ENCODE measurements at places on chromosomes 2 and 18. TPM values are rescaled to one million over a fixed set of nuclear protein-coding genes. Genes with fewer than 3 reads are reported as not detected.

GRCh38 chr2:127913808-127914457 lies 28.2 kb upstream of the AMMECR1L start:
- no peaks in the 10 kb centered on the region for H3K36me3 ChIP-seq
- H3K4me3 ChIP-seq, result no peak overlapping the region
- DNase-seq, result no peak
- no peaks in the 10 kb centered on the region for H3K27me3 ChIP-seq

ITGA4 gene
- 12.5 TPM for total RNA-seq

DNA sequence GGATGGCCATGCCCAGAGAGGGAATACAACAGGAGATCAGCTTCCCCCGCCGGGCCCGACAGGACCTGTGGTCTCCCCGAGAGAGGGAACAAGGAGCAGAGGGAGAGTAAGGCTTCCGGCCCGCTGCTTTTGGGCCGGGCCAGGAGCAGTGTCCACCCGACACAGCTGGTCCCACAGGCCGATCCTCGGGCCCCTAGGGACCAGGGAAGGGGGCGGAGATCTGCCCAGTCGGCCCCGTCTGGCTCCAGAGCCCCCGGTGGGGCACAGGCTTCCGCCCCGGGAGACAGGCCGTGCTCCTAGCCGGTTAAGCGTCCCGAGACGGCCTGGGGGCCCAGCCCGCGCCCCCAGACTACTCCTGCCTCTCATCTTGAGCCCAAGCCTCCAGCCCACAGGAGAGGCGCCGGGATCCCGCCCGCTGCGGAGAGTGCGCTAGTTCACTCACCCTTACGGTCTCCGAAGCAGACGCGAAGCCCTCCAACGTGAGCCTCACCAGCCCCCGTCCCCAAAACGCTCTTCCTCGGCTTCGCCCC lies at the start of gene MCFD2:
Gene MCFD2 (minus strand): TSS at position 526 of the 530 bp plus-strand sequence. CDS start 6,635 bp downstream, outside the sequence.
- H3K27me3 ChIP-seq, result no peaks in the 10 kb centered on the region
- H3K27ac ChIP-seq, result peak within 1 kb of the TSS; percentile 99
- no peaks in the 10 kb centered on the region for H3K36me3 ChIP-seq
- peak within 1 kb of the TSS; percentile 100 for H3K4me3 ChIP-seq

MOGAT1 gene
- total RNA-seq, result 0.98 TPM

DNA sequence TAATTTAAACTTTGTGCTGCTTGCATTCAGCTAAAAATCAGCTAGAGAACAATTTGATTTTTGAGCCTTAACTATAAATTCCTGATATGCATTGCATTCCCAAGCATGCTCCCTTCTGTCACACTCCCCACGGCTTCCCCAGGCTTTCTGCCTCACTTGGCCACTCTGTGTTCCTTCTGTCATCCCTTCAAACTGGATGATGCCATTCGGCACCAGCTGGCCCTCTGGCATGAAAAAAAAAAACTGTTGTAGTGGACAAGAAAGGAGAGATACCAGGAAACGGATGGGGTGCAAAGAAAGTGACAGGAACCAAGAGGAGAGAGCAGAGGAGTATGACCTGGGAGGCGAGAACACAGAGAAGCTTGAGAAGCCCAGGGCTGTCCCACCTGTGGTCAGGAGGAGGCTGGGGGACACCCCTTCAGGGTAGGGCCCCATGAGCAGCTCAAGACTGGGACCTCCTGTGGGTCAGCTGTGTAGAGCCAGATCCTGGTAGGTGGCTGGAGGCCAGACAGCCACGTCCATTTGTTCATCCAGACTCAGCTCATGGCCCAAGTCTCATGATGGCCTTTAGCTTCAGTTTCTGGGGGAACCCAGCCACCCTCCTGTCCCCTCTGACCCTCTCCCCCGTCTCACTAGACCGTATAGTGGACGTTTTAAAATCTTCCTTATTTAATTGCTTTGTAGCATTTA lies 211.8 kb downstream of the GBX2 start:
- no peak overlapping the region for H3K27ac ChIP-seq
- no peaks in the 10 kb centered on the region for H3K36me3 ChIP-seq
- DNase-seq, result no peak

DNA sequence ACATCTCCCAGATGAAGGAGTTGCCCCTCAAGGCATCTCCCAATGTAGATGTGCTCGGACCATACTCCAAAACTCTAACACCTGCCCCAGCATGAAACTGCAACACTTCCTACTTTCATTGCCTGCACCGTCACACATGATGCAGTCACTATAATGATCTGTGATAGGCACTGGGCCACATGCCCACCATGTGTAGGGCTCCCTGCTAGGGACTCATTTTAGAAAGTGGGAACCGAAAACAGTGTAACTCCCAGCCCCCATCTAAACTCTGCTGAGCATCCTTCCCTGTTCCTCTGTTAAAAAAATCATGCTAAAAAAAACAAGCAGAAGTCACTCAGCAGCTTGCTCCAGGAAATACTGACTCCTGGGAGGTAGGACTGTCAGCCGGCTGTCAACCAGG lies 496.1 kb upstream of the RAB6C start:
- no peaks in the 10 kb centered on the region for H3K4me1 ChIP-seq
- H3K27me3 ChIP-seq, result no peaks in the 10 kb centered on the region
- H3K36me3 ChIP-seq, result no peaks in the 10 kb centered on the region
- H3K27ac ChIP-seq, result no peak overlapping the region
- DNase-seq, result no peak

DNA sequence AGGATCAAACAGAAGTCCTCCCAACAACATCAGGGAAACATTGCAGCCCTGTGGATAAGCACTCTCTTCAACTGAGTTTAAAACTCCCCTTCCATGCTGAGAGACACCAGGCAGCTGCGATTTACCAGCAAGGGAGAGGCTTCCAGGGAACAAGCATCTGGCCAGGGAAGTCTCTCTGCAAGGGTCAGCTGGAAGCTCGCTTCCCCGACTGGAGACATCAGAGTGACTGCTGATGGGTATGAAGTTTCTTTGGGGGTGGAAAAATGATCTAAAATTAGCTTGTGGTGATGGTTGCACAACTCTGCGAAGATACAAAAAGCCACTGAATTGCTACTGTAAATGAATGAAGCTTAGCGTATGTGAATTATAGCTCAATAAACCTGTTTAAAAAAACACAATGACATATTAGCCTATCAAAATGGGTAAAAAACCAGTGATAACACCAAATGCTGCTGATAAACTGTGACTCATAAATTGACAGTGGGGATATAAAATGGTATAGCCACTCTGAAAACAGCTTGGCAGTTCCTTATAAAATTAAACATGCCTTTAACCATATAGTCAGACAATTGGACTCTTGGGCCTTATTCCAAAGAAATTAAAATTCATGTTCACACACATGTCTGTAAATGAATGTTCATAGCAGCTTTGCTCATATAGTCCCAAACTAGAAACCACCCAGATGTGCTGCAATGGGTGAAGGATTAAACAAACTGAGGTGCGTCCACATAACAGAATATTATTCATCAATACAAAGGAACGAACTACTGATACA lies 1082.0 kb downstream of the SOCS6 start:
- H3K36me3 ChIP-seq, result no peaks in the 10 kb centered on the region
- peaks cover 5% of the 10 kb centered on the region for H3K4me1 ChIP-seq
- no peak overlapping the region for H3K27ac ChIP-seq
- H3K27me3 ChIP-seq, result no peaks in the 10 kb centered on the region

ELOA2 gene
- total RNA-seq, result not detected

DNA sequence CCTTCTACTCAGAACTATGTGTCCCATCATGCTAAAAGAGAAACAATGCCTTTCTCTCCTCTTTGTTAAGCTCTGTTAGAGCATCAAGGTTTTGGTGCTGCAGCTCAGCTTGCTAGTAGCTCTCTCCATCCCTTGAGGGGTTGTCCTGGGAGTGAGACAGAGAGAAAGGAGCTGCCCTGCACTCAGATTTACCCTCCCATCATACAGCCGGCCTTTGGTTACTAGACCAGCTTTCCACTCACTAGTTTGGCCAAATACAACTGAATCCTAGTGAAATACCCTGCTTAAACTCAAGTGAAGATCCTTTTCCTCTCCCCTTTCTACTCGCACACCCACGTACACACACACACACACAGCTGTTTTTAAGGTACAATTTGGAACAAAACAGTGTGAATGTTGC lies 2.3 kb upstream of the CHN1 start:
- H3K4me3 ChIP-seq, result no peak overlapping the region
- H3K27me3 ChIP-seq, result peaks cover 17% of the 10 kb centered on the region
- no peaks in the 10 kb centered on the region for H3K4me1 ChIP-seq

TSGA10 gene
- total RNA-seq, result 17.1 TPM

CHAC2 gene
- 1.2 TPM for total RNA-seq

FOSL2 gene
- total RNA-seq, result 106 TPM

DNA sequence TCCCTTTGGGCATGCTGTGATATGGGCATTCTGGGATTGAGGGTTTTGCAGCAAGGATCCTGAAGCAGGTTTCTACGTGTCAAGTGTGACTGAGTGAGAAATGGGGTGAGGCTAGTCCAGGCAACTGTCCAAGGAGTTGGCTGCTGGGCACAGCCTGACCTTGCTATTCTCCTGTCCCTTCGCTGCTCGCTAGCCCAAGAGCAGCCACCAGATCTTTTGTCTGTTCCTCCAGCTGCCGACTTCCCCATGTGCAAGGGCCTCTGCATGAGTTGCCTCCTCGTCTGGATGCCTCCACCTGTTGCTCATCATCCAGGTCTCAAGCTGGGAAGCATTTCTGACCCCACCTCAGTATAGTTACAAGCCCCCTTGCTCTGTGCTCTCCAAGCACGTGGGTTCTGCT lies 71.1 kb downstream of the DYSF start:
- H3K4me3 ChIP-seq, result no peak overlapping the region
- H3K27ac ChIP-seq, result no peak overlapping the region
- H3K27me3 ChIP-seq, result no peaks in the 10 kb centered on the region
- no peaks in the 10 kb centered on the region for H3K36me3 ChIP-seq

CRYBA2 gene
- not detected for total RNA-seq

DNA sequence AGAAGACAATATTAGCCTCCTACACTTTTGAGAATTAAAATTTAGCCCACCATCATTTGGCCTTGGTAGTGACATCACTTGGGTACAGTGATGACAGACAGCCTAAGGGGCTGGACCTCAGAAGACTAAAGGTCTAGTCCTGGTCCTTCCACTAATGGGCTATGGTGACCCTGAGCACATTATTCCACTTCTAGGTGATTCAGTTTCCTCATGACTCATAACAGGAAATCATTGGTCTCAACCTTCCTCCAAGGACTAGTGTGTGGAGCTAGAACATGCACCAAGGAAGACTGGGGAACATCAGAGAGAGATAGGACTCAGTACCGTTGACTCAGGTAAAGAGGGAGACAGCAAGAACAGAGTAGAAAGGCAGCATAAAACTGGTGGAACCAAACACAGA lies 64.0 kb downstream of the TFCP2L1 start:
- H3K36me3 ChIP-seq, result no peaks in the 10 kb centered on the region
- no peak overlapping the region for H3K27ac ChIP-seq
- no peak for DNase-seq
- no peaks in the 10 kb centered on the region for H3K27me3 ChIP-seq
- H3K4me3 ChIP-seq, result no peak overlapping the region

DNA sequence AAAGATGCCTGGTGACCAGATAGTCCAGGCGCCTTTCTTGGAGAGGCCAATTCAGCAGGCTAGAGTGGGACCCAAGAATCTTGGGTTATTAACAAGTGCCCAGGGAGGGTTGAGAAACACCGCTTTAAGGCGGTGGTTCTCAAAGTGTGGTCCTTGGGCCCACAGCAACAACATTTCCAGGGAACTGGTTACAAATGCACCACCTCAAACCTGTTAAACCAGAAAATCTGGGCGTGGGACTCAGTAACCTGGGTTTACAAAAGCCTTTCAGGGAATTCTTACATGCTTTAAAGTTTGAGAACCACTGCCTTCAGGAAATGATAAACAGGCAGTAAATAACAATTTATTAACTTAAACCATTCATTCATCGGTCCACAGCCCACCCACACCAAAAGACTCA lies 92.5 kb downstream of the SP3 start:
- no peak overlapping the region for H3K4me3 ChIP-seq
- no peaks in the 10 kb centered on the region for H3K4me1 ChIP-seq
- no peaks in the 10 kb centered on the region for H3K36me3 ChIP-seq
- H3K27me3 ChIP-seq, result no peaks in the 10 kb centered on the region

KYNU gene
- total RNA-seq, result 6.9 TPM

DNA sequence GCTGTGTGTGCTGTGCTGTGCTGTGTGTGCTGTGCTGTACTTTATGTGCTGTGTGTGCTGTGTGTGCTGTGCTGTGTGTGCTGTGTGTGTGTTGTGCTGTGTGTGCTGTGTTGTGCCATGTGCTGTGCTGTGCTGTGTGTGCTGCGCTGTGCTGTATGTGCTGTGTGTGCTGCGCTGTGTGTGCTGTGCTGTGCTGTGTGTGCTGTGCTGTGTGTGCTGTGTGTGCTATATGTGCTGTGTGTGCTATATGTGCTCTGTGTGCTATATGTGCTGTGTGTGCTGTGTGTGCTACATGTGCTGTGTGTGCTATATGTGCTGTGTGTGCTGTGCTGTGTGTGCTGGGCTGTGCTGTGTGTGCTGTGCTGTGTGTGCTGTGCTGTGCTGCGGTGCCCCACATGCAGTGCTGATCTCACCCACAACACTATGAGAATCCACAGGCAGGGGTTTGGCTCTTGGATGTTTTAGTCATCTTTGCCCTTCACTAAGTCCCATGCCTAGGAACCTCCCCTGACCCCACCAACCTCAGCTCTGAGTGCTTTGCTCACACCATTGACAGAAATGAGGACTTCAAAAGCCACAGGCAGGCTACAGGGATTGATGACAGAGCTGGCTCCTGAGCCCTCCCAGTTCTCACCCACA lies 30.5 kb upstream of the MAL start:
- no peak overlapping the region for H3K27ac ChIP-seq
- H3K27me3 ChIP-seq, result peaks cover 12% of the 10 kb centered on the region
- H3K4me1 ChIP-seq, result no peaks in the 10 kb centered on the region
- DNase-seq, result no peak

GRCh38 chr2:187329586-187329985 lies 118.5 kb downstream of the CALCRL start:
- H3K27ac ChIP-seq, result no peak overlapping the region
- no peaks in the 10 kb centered on the region for H3K36me3 ChIP-seq
- no peaks in the 10 kb centered on the region for H3K4me1 ChIP-seq
- no peak for DNase-seq
- no peak overlapping the region for H3K4me3 ChIP-seq
- no peaks in the 10 kb centered on the region for H3K27me3 ChIP-seq

DNA sequence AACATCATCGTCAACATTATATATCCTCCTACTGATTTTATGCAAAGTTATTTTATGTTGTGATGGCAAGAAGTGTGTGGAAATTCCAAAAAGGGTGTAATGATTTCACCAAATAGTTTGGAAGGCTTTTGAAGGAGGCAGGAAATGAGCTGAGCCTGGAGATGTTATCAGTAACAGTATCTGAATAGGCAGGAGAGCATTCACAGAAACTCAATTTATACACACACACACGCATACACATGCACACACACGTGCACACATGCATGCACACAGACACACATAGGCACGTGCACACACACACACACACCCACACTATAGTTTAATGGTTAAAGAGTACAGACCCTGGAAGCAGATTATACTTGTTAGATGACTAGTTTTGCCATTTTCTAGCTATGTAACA lies 47.3 kb downstream of the ARHGEF4 start:
- no peak overlapping the region for H3K4me3 ChIP-seq
- H3K4me1 ChIP-seq, result no peaks in the 10 kb centered on the region
- no peak overlapping the region for H3K27ac ChIP-seq
- no peaks in the 10 kb centered on the region for H3K36me3 ChIP-seq
- no peaks in the 10 kb centered on the region for H3K27me3 ChIP-seq
- DNase-seq, result no peak

GRCh38 chr2:214169736-214170135 lies 241.1 kb upstream of the VWC2L start:
- no peak for DNase-seq
- H3K4me1 ChIP-seq, result no peaks in the 10 kb centered on the region
- no peak overlapping the region for H3K27ac ChIP-seq
- no peaks in the 10 kb centered on the region for H3K36me3 ChIP-seq

Data from breast epithelium (tissue), 4 donors.